HT-29 (cell line): ENCODE measurements at places on chromosomes 1 and 21. TPM values are rescaled to one million over a fixed set of nuclear protein-coding genes. Genes with fewer than 3 reads are reported as not detected.

Gene PDIK1L
- 3.9 and 4.3 TPM in 2 replicates for total RNA-seq

GRCh38 chr1:219566951-219567947 is 45.7 kb downstream of the ZC3H11B start:
- DNase-seq = peak; percentile 67

DNA sequence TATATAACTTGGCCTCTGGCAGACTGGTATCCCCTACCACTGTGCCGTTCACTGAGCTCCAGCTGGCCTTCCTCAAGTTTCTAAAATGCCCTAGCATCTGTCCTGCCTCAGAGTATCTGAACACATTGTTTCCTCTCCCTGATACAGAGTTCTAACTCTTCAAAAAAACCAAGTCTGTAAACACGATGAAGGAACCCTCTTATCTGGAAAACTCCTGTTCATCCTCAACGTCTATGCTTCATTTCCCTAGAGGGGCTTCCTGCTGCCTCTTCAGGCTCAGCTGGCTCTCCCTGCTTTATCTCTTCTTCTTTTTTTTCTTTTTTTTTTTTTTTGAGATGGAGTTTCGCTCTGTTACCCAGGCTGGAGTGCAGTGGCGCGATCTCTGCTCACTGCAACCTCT is 5.6 kb downstream of the BSDC1 start:
- DNase-seq = no peak

DNA sequence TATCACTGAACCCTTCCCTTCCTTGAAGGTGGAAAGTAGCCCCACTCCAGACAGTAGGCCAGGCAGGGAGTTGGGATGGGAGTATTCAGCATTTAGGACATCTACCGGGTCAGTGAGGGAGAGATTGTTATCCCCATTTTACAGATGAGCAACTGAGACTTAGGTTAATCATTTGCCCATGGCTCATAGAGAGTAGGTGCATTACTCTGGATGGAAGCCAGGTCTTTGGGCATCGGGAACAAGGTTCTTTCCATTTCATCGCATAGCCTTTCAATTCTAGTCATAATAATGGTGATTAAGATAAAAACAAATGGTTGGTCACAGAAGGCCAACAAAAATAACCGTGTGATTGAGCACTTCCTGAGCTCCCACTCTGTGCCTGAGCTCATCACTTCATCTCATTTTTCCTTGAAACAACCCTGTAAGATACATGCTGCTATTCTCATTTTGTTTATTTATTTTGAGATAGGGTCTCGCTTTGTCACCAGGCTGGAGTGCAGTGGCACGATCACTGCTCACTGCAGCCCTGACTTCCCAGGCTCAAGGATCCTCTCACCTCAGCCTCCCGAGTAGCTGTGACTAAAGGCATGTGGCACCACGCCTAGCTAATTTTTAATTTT is 64.8 kb downstream of the NAV1 start:
- no peak for DNase-seq
